ENCODE measurements at places on chromosomes 6 and 20. TPM values are rescaled to one million over a fixed set of nuclear protein-coding genes. Genes with fewer than 3 reads are reported as not detected.

GRCh38 chr6:109318328-109318876, 63.9 kb downstream of the CD164 start:
- DNase-seq = no peak

GRCh38 chr6:169343886-169344749, 90.5 kb upstream of the THBS2 start:
- no peak for DNase-seq

DNA sequence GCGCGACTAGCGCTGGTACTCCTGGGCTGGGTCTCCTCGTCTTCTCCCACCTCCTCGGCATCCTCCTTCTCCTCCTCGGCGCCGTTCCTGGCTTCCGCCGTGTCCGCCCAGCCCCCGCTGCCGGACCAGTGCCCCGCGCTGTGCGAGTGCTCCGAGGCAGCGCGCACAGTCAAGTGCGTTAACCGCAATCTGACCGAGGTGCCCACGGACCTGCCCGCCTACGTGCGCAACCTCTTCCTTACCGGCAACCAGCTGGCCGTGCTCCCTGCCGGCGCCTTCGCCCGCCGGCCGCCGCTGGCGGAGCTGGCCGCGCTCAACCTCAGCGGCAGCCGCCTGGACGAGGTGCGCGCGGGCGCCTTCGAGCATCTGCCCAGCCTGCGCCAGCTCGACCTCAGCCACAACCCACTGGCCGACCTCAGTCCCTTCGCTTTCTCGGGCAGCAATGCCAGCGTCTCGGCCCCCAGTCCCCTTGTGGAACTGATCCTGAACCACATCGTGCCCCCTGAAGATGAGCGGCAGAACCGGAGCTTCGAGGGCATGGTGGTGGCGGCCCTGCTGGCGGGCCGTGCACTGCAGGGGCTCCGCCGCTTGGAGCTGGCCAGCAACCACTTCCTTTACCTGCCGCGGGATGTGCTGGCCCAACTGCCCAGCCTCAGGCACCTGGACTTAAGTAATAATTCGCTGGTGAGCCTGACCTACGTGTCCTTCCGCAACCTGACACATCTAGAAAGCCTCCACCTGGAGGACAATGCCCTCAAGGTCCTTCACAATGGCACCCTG, 1.6 kb downstream of the TPBG start:
- peak; percentile 11 for DNase-seq

The HAO1 gene
- not detected for polyA plus RNA-seq

The HS3ST5 gene
- polyA plus RNA-seq = 0.10 TPM

- DNase-seq = no peak
Observed at GRCh38 chr6:155275808-155276480, 12.1 kb downstream of the CLDN20 start.

GRCh38 chr6:75488033-75488432, 5.6 kb downstream of the FILIP1 start:
- peak; percentile 82 for DNase-seq

DNA sequence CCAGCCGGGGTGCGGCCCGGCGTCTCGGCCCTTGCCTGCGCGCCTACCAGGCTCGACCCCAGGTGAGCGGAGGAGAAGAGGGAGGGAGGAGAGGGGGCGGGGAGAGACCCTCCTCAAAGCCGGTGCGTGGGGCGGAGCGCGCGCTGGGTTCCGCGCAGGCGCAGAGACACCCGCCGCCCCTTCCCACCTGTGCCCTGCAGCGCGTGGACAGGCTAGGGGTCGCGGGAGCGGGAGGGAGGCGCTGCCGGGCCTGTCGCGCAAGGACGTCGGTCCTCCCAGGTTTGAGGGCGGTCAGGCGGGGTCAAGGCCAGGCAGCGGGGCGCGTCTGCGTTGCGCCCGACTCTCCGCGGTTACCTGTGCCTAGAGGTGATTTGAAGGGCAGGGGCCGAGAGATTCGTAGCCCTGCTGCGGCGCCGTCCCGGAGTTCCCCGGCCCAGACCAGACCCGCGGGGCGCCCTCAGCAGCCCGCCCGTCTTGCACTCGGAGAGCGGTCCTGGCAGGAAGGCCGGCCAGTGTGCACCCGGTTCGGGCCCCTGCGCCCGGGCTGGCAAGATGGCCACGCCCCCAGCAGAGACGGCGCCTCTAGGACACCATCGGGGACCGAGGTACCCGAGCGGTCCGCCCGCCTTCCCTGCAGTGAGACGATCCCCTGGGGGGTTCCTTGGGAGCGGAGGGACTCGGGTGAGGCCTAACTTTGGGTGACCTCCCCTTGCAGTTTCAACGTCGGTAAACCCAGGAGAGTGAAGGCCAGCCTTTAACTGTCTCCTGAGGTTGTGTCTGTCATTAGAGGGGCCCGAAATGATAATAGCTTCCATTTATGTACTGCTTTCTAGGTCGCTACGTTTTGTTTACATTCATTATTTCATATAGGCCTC, 546 bp downstream of the C6orf136 start:
- DNase-seq = peak; percentile 57

The LAMA5 gene
- 162 TPM for polyA plus RNA-seq

- no peak for DNase-seq
Observed at GRCh38 chr6:136031982-136032381, 180.5 kb downstream of the PDE7B start.

The PHF10 gene
- polyA plus RNA-seq = 121 TPM

The HLA-DQB2 gene
- polyA plus RNA-seq = 1.1 TPM

The GSTA2 gene
- polyA plus RNA-seq = 0.22 TPM

The TP53TG5 gene
- 1.2 TPM for polyA plus RNA-seq

GRCh38 chr6:101595276-101595675, 201.8 kb downstream of the GRIK2 start:
- no peak for DNase-seq

GRCh38 chr6:43125119-43125518, 46.0 kb upstream of the SRF start:
- no peak for DNase-seq

The ISM1 gene
- polyA plus RNA-seq = 23.3 TPM

DNA sequence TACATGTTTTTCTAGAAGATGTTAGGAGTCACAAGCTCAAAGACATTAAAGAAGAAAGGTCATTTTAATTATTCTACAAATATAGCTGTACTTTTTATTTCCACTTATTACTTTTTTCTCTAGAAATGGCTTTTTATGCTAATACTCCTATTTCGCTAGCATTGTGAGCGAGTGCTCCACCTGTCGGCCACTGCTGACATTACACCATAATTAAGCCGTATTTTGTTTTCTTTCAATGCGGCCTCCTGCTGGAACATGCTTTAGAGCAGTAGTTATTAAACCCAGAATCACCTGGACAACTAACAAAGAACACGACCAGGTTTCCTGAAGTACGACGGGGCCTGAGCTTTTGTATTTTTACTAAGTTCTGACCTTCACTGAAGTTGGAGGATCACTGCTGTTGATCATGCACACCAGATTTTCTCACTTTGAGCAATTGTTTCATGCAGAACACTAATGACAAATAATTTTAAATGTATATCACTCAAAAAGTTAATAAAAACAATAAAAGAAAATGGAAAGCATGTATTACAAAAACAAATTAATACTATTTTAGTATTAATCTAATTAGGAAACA, 74.1 kb upstream of the PAK5 start:
- DNase-seq = no peak

The GGTLC1 gene
- 1.7 TPM for polyA plus RNA-seq

GRCh38 chr6:156182356-156182755, 594.8 kb upstream of the ARID1B start:
- DNase-seq = no peak

The FLRT3 gene
- 24.1 TPM for polyA plus RNA-seq

- no peak for DNase-seq
Observed at GRCh38 chr6:56033401-56033800, 158.0 kb upstream of the BMP5 start.

- DNase-seq = no peak
Observed at GRCh38 chr20:51402201-51402600, 140.3 kb downstream of the NFATC2 start.

DNA sequence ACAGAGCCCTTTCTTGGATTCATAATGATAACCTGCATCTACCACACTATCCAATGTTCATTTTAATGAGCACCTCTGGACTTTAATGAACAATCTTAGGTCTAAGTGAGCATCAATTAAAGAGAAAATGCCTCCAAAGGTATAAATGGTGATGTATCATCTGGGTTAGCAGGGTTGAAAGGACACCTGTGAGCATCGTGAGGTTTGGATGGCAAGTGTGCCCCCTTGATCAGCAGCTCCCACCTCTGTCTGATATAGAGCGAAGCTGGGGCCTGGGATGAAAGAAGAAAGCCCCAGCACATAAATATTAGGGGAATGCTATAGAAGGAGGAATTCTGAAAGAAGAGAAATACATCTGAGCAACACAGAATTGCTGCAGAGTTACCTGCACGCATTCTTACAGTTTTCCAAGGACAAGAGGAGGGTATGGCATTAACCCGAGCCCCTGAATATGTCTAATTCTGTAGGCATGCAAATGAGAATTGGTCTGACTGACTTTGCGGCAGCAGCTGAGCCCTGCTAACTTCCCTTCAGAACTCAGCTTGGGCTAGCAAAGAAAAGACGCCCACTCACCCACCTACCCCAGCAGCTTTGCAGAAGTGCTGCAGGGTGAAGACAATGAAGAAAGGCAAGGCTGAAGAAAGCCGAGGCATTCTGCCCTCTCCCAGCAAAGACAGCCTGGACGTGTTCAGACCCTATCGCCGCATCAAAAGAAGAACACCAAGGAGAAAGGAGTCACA, 136.2 kb downstream of the GMPR start:
- DNase-seq = no peak

GRCh38 chr6:150068720-150069648, at the start of gene ULBP3:
ULBP3 (minus strand) TSS chr6:150069121; CDS start chr6:150069066, 55 bp downstream.
- DNase-seq = peak; percentile 84

DNA sequence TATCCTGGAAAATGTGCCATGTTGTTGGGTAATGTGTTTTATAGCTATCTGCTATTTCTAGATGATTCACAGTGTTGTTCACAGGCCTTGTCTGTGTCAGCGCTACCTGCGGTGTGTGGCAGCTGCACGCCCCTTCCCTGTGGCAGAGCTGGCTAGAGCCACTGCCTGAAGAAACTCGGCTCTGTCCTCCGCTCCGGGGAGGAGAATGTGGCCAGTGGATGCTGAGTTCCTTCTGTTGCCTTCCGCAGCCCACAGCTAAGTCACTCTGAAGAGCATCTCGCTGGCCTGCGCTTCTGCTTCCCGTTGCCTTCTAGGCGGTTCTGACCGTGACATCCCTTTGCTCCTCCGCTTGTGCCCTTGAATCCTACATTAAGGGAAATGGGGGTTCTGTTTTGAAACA, 135.1 kb downstream of the PLG start:
- no peak for DNase-seq

DNA sequence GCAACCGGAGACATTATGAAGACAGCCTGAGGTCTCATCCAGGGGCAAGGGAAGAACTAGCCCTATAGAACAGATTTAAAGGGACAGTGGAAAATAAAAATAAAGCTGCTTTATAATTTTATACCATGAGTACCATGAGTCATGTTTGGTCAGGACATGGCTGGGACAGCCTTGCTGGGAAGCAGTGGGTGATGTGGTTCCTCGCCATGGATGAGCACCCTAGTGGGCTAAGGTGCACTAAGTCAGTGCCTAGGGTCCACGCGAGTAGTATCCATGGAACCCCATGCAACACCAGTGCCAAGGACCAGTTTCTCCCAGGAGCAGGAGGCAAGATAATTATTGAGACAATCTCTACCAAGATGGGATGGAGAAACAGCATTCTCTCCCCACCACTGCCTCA, 33.4 kb upstream of the ELMO2 start:
- DNase-seq = no peak

- DNase-seq = peak; percentile 33
Observed at GRCh38 chr20:37238935-37239451, 22.6 kb downstream of the GHRH start.

DNA sequence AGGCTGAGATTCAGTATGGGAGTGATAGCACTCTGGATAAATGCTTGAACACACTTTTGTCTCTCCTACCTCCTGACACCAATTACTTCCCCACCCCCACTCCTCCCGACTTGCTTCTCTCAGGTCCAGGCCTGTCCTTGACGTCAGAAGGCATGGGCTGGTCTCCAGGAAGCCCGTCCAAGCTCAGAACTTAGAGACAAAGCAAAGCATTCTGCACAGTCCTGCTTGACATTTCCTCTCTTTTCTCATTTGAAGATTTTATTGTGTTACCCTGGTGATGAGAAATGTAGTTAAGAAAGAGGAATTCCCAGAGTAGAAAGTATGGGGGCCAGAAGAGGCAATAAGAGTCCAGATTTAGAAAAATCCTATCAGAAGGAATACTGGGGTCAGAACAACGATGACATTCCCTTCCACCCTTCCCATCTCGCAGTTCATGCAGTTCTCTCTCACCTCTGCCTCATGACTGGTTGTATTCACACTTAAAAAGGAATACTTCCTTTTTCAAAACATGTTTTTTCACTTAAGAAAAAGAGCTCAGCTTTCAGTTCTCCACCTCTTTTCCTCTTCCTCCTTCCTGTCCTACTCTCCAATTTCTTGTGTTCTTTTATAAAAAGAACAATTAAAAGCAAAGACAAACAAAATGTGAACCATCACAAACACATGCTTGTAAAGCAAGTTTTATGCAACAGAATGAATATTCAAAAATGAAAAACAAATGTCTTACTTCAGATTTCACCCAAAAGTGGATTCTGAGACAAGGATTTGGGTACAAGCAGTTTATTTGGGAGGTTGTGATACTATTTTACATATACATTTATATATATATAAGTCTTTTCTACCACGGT, 18.5 kb upstream of the FAM184A start:
- peak; percentile 76 for DNase-seq

The EFCAB8 gene
- polyA plus RNA-seq = not detected

DNA sequence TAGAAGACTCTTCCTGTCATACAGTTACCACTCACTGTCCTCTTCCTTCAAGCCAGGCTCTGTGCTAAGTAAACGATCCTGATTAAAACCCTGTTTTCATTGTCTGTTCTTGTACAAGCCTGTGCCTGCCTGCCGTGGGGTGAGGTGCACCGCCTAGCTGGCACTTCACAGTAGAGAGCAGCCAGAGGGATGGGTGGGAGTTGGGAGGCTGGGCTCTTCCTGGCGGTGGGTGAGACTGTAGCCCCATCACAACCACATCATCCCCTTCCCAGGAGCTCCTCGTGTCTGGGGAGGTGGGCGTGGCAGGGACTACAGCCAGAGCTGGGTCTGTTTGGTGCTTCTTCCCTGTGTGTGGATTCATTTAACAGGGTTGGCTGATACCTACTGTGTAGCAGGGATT, 382.0 kb downstream of the TAF4 start:
- no peak for DNase-seq

DNA sequence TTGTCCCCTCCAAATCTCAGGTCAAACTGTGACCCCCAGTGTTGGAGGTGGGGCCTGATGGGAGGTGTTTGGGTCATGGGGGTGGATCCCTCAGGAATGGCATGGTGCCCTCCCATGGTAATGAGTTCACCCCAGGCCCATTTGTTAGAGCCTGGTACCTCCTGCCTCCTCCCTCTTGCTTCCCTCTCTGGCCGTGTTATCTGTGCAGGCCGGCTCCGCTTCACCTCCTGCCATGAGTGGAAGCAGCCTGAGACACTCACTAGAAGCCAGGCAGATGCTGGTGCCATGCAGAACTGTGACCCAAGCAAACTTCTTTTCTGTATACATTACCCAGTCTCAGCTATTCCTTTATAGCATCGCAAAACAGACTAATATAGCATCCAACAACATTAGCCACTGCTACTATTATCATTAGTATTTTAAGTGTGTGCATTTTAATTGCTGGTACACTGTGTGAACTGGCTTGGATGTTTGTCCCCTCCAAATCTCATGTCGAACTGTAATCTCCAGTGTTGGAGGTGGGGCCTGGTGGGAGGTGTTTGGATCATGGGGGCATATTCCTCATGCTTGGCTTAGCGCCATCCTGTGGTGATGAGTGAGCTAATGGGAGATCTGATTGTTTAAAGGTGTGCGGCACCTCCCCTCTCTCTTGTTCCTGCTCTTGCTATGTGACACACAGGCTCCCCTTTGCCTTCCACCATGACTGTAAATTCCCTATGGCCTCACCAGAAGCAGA, 12.2 kb upstream of the OSER1 start:
- no peak for DNase-seq

- no peak for DNase-seq
Observed at GRCh38 chr6:35146453-35146852, 5.3 kb upstream of the TCP11 start.

The PCK1 gene
- 0.22 TPM for polyA plus RNA-seq

Data from right lung (tissue), 10 donors.